ENCODE measurements at places on chromosomes 7 and 10.

- no peak for DNase-seq
These were observed 13.7 kb downstream of the INPP5A start for GRCh38 chr10:132551093-132551807.

GRCh38 chr10:98096731-98097130 lies 37.7 kb upstream of the R3HCC1L start:
- DNase-seq = no peak

DNA sequence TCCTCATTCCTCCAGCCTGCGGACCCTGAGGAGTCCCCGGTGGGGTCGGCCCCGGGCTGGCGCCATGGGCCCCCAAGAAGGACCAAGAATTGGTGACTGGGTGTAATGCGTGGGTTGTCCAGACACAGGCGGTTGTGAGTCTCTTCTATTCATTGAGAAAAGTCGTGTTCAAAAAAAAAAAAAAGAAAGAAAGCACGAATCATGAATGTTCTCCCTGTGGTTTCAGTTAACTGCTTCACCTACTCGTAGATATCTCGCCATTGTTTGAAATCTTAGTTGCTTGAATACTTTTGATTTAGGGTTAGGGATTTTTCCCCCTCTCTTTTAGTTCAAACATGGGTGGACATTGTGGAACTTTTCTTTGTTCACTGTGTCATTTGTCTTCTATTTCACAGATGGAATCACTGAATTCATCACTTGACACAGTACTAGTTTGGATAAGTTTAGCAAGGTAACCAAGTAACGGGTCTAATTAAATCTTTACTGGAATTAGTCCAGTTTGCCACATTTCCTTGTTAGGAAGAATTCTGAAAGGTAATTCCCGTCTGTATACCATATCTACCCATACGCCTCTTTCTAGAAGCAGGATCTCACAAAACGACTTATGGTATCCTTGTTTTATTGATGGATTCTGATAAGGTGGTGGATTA lies 775 bp downstream of the STARD3NL start:
- no peak for DNase-seq

GRCh38 chr10:349081-349480 lies 213.8 kb downstream of the ZMYND11 start:
- no peak for DNase-seq

GRCh38 chr10:121796342-121796741 lies 131.5 kb downstream of the ATE1 start:
- no peak for DNase-seq

- DNase-seq = no peak
These were observed 105.1 kb downstream of the PTPRN2 start for GRCh38 chr7:158482480-158482879.

DNA sequence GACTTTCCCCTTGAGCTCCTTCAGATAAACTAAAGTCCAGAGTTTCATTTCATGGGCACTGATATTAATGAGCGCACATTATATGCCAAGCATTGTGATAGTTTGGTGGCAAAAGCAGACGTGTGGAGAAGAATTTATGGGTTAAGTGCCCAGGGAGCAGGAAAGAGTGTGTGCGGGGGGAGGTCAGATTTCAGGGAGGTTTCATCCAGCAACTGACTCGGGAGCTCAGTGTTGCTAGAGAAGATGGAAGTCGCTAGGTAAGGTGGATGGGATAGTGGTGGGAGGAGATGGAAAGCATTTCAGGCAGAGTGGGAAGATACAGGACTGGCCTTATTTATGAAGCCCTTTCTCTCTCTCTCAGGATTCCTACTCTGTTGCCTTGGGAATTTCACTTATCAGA lies 223.0 kb downstream of the SNX10 start:
- no peak for DNase-seq

DNA sequence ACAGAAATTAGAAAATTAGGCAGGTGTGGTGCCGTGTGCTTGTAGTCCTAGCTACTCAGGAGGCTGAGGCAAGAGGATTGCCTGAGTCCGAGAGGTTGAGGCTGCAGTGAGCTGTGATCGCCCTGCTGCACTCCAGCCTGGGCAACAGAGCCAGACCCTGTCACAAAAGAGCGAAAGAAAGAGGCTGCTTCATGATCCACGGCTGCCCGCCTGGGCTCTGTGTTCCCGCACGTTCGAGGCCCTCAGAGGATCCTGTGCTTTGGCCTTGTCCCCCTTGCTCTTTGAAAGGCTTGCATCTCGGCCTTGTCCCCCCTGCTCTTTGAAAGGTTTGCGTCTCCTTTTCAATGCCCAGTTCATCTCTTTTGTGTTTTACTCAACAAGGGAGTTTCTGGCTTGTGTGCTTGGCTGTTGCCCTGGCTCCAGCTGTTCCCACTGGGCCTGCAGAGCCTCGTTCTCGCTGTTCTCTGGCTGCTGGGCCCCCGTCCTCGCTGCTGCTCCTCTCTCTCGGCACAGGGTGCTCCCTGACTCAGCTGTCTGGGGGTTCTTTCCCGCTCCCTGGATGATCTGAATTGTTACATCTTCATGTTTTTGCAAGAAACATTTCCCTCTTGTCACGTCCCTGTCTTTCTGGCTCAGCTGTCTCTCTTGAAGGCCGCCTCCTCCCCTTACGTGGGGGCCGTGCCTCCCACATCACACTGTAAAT lies 45.1 kb upstream of the INPP5A start:
- no peak for DNase-seq

- no peak for DNase-seq
These were observed 34.8 kb upstream of the CARD11 start for GRCh38 chr7:3078514-3078913.

GRCh38 chr7:10128748-10129147 lies 844.9 kb upstream of the PHF14 start:
- no peak for DNase-seq

- no peak for DNase-seq
These were observed 279.9 kb downstream of the WDR11 start for GRCh38 chr10:121131014-121131413.

DNA sequence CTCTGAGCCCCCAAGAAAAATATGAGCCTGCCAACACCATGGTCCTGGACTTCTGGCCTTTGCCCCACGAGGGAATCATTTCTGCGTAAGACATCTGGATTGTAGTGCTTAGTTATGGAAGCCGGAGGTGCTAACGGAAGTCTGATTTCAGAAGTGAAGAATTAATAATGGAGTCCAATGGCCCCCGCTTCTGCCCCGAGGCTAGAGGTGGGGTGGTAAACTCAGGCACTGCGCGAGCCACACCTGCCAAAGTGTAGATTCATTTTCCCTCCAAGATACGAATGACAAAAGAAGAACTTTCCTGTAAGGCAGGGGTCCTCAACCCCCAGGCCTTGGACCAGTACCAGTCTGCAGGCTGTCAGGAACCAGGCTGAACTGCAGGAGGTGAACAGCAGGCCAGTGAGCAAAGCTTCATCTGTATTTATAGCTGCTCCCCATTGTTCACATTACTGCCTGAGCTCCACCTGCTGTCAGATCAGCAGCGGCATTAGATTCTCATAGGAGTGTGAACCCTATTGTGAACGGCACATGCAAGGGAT lies 22.3 kb downstream of the CNPY1 start:
- no peak for DNase-seq

GRCh38 chr7:38938001-38938485 lies 29.1 kb upstream of the VPS41 start:
- DNase-seq = no peak

- DNase-seq = no peak
These were observed 357.0 kb downstream of the RNLS start for GRCh38 chr10:88226071-88226659.

DNA sequence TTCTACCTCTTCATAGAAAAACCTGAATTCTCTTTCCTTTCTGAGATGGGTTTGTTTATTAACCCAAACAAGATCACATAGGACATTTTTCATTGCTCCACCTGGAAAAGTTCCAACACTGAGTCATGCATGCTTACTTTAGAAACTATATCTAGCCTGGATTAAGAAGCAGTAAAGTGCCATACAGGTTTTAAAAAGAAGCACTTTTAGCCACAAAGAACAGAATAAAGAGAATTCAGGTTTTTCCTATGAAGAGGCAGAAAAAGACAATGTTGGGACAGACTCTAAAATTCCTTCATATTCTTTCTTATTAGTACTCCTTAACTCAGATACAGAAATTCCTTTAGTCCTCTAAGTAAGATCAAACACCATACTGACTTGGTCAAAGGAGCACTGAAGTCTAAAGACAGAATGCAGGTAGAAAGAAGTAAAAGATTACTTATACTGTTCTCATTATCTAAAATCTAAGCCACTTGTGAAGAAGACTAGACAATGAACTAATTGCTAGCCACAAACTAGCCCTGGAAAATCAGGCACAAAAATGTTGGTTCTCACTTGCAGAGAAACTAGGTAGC lies 241.3 kb downstream of the ANK3 start:
- no peak for DNase-seq

DNA sequence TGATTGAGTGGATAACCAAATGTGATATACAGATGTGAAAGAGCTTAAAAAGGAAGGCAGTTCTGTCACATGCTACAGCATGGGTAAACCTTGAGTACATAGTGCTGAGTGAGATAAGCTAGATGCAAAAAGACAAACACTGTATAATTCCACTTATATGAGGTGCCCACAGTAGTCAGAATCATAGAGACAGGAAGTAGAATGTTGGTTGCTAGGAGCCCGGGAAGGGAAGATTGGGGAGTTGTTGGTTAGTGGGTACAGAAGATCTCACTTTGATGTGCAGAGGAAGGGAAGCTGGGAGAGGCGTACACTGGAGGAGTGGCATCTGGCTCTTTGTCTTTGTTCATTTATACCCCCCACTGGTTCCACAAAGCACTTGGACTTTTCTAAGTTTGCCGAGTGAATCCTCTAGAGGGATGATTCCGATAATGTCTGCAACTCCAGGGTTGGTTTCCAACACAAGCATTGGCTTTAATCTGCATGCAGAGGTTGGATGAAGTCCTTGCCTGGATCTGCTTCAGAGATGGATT lies 39.5 kb downstream of the TSPAN14 start:
- DNase-seq = no peak

GRCh38 chr10:17237915-17238444 lies 9.9 kb downstream of the VIM start:
- no peak for DNase-seq

DNA sequence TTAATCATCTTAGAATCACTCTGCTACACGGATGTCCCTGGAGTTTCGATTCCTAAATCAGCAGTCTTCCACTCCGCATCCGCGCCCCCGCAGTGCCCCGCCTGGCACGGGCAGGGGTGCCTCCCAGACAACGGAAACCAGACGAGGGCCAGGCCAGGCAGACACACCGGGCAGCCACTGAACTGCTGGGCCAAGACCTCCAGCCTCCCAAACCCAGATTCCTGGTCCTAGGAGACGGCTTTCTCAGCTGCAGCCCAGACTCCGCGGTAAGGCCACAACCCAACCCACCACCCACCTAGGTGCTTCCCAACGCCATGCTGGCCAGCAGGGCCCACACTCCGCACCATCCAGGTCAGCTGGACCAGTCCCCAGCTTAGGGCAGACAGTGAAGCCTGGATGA lies 33.2 kb downstream of the MAD1L1 start:
- no peak for DNase-seq

GRCh38 chr7:87234949-87235348 lies 15.4 kb upstream of the TMEM243 start:
- DNase-seq = no peak

DNA sequence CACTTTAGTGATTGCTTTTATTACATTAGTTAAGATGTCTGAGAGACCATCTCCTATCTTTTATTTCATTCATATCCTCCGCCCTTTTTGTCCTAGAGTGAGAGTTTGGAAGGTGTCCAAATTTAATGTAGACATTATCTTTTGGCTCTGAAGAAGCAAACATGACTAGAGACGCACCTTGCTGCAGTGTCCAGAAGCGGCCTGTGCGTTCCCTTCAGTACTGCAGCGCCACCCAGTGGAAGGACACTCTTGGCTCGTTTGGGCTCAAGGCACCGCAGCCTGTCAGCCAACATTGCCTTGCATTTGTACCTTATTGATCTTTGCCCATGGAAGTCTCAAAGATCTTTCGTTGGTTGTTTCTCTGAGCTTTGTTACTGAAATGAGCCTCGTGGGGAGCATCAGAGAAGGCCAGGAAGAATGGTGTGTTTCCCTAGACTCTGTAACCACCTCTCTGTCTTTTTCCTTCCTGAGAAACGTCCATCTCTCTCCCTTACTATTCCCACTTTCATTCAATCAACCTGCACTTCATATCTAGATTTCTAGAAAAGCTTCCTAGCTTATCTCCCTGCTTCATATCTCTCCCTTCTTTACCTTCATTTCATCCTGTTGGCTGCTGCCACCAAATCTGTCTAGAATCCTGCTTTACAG lies 10.4 kb upstream of the CLCN1 start:
- peak; percentile 32 for DNase-seq

DNA sequence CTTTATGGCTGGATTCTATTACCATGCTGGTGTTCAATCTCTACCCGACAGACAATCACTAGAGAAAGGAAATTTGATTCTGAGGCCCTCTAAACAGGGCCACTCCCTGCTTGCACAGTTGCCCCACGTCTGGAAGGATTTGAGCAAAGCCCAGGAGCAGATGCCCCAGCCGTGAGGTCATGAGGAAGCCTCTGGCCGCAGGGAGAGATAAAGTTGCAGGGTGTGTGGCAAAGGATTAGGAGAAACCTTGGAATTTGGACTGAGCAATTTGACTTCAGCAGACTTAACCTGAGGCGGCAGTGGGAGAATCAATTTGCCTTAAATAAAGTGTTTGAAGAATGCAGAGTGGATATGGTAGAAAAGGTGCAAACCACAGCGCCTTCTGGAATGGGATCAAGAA lies 40.2 kb upstream of the KLF6 start:
- no peak for DNase-seq

GRCh38 chr10:7789390-7789789 lies 1.4 kb downstream of the ATP5F1C start:
- no peak for DNase-seq

DNA sequence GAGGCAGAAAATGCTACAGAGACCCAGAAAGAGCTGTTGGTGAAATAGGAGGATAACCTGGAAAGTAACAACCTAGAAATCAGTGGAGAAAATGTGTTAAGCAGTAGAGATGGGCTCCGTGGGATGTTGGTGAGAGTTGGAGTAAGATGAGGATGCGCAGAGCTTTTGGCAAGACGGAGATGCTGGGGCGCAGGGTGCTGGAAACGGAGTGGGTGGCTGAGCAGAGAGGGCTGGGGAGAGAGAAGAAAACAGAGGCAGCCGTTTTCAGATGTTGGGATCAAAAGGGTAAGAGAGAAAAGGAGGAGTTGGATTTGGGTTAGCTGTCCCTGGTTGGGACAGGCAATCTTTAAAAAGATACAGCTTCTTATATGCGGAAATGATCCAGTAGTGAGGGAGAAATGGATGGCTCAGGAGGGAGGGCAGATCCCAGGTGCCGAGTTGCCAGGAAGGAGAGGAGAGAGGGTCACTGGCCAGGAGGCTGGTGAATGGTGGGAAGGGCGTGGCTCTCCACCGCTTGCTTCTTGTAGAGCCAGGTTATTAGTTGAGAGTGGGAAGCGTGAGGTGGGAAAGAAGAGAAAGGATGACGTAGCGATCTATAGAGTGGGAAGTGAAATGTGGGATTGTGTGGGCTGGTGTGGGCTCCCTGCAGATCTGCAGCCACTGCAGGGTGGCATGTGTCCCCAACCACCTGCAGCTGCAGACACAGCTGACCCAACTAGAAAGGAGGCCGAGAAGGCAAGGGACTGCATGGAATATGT lies 182.2 kb upstream of the SVIL start:
- DNase-seq = no peak

GRCh38 chr10:60295028-60295937 lies 94.4 kb downstream of the ANK3 start:
- no peak for DNase-seq

All from stimulated activated CD4-positive, alpha-beta T cell treated with anti-CD3 and anti-CD28 coated beads, Interleukin-15, amount 100 ng/mL, for 1 hour (primary cell).